GM10248 (cell line): ENCODE measurements at places on chromosomes 3 and 15.

- DNase-seq = no peak
These were observed 317.3 kb upstream of the ARPP21 start for GRCh38 chr3:35322070-35322469.

- DNase-seq = no peak
These were observed 137.1 kb downstream of the SPATA16 start for GRCh38 chr3:173003956-173004355.

GRCh38 chr15:63274427-63274826 is 3.0 kb upstream of the APH1B start:
- DNase-seq = no peak

DNA sequence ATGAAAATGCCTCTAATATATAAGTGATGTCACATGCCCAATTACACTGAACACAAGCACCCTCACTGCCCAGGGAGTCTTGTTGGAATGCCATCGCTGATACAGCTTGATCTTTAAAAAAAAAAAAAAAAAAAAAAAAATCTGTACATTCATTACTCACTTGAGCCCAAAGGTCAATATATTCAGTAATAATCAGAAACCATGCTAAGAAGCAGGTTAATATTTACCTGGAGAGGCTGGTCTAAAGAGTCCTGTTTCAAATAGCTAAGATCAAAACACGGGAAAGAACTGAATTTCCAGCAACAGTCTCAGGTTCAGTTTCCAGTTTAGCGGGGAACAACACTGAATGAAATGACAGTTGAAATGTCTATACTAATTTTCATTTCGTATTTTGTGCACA is 109.9 kb downstream of the UACA start:
- no peak for DNase-seq

DNA sequence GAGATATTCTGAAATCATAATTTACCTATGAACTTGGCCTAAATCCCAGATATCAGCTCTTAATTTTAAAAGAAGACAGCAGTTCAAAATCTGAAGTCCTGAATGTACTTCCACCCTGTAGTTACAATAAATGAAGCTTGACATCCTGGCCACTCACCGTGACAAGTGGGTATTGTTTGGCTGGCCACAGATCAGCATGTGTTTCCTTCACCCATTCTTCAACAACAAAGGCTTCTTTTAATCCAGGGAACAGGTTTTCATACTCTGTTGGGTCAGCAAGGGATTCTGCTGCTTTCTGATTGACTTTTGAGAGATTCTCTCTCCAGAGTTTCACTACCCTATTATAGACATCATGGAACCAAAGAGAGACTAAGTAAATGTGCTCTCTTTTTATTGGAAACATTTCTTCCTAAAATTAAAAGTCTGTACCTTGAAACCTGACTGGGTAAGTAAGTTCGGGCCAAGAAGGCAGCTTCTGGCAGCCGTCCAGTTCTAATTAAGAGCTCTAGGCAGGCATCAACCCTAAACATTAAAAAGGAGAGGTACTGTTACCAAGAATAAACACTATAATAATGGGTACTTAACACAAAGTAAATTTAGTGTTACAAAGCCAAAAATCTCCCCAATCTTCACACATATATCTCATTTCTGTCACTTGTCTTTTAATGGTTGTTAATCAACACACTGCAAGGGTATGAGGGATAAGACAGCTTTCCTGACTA is 15.2 kb downstream of the MRPS22 start:
- DNase-seq = no peak

DNA sequence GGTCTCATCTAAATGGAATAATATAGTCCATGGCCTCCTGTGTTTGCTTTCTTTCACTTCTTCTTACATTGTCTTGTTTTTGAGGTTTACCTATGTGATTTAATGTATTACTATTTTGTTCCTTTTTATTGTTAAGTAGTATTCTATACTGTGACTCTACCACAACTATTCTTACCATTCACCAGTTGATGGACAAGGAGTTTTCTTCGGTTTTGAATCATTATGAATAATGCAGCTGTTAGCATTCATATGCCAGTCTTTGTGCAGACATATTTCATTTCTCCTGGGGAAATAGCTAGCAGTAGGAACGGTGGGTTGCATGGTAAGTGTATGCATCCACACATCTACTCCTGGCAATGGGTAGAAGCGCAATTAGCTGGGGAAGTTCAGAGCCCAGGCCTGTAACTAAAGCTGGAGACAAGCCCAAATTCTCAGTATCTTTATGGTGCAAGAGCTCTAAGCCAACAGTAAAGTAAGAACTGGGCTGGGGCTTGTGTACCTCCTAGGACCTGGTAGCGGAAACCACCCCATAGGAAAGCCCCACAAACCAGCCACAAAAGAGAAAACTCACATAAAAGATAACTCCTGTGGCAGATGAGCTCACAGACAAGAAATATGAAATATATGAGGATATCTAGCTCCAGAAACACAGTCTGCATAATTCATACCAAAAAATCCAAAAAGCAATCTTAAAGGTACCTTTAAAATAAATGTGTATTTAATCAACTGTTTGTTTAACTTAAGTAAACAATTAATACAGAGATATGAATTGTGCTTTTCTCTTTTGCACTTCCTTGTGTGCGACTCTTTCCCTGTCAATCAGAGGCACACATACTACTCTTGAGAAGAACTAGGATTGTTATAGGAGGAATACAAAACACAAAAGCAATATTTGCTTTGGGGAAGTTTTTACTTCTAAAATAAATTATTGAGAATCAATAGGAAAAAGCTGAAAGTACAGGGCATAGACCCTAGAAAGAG is 2.7 kb upstream of the CSTA start:
- DNase-seq = peak; percentile 43

- no peak for DNase-seq
These were observed 122.6 kb downstream of the ANO10 start for GRCh38 chr3:43499256-43499655.

DNA sequence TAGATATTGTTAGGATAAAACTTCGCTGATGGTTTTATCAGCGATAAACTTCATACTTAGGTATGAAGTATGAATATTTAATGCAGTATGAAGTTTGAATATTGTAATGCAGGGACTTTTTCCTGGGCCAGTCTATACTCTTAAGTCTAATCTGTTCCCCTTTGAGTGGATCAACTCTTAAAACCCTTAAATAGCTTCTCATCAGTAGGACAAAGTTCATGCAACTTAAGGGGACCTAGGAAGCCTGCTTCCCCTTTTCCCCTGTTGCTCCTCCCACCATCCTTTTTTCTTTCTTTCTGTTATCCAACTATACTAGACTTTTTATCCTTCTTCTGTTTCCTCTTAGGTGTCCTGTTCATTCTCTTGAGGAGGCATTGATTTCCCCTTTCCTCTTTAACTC is 78.7 kb downstream of the MITF start:
- no peak for DNase-seq
